ENCODE measurements at places on chromosomes 12 and 14.

- no peak for DNase-seq
These were observed 24.3 kb downstream of the UBR7 start for GRCh38 chr14:93231129-93231979.

GRCh38 chr14:55356913-55357312 is 54.7 kb downstream of the ATG14 start:
- no peak for DNase-seq

GRCh38 chr14:80304125-80304766 is 92.9 kb upstream of the DIO2 start:
- DNase-seq: no peak

- DNase-seq: no peak
These were observed 165.4 kb downstream of the DERA start for GRCh38 chr12:16076557-16076956.

DNA sequence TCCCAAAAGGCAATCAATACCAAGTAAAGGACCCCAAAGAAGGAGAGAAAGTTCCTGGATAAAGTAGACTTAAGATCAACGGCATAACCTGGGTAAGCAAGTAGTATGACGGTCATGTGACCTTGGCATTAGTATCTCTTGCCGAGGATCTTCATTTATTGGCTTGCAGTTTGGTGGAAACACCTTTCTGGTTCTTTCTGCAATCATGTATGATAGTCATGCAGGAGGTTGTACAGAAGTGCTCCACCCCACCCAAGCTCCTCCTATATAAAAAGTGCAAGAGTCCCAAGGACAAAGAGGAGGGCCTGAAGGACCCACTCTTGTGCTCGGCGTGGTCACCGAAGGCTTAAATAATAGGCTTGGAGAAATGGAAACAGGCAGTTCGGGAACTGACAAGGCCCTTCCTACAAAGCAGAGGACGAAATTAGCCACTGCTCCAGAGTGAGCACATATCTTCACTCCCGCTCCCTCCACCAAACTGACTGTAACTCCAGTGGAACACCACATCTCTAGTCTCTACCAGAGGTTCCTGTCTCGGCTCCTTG is 750 bp downstream of the CS start:
- DNase-seq: no peak

DNA sequence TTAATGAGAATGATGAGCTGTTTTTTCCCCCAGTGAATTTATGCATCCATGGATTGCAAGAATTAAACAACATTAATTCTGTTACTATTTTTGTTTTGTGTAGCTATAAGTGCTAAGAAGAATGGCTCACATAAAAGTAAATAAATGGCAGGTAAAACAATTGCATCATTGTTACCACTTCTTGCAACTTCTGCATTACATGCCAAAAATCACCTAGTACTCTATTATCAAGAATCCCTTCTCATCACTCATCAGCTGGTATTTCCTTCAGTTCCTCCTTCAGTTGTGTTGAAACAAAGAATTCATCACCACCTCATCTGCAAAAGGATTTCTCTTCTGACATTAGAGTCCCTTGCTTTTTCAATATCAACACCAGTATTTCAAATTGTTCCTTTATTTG is 773 bp downstream of the A2M start:
- DNase-seq: no peak

- no peak for DNase-seq
These were observed 3.0 kb upstream of the BLOC1S1 start for GRCh38 chr12:55712700-55713415.

DNA sequence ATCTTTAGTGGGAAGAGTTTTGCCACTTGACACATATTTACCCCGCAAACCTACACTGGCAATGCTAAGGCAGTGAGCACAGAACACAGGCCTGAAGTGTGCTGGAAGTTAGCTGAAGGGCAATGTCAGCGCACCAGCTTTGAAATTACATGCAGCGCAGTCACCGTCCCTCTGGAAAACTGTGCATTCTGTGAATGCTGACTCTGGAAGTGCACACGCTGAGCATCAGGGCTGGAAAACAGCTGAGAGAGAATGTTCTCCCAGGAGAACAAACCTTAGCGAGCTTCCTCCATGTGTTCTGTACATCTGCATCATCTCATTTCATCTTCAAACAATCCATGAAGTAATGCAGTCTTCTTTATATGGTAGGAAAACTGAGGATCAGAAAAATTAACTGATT is 448.2 kb downstream of the NRXN3 start:
- DNase-seq: no peak

DNA sequence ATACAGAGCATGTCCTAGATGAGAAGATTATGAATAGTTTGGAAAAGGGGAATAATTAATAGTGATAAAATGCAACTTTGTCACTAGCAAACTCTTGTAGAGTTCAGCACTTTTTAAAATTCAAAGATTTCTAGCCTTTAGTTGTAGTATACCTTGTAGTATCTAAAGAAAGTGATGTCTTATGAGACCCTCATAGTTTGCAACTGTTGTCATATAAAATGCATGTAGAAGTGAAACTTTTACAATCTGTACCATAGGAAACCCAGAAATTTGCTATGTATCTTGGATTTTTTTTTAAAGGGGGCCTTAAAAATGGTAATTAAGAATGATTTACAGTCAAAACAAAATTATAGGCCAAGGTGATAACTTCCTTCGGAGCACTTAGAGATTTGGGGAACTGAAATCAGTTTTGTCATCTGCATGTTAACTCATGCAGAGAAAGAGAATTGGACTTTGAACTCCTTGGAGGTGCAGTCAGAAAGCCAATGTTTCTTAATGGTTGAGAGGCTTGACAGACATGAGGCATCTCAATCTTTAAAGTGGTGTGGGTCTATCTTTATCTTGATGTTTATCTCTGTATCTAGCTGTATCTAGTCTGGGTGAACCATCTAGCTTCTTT is 1.3 kb downstream of the LRRK2 start:
- no peak for DNase-seq

GRCh38 chr14:105161309-105161708 is 7.3 kb downstream of the JAG2 start:
- no peak for DNase-seq

GRCh38 chr12:83759906-83760305 is 1073.2 kb downstream of the TMTC2 start:
- DNase-seq: no peak
